ENCODE measurements at places on chromosomes 1 and 21.

GRCh38 chr1:151680826-151681225 lies 35.8 kb downstream of the CELF3 start:
- DNase-seq = no peak

- peak; percentile 43 for DNase-seq
These were observed at the start of gene COL18A1 for GRCh38 chr21:45404730-45405270. TSS of gene COL18A1 (plus strand) at chr21:45405165. CDS start at chr21:45405231, 66 bp downstream.

DNA sequence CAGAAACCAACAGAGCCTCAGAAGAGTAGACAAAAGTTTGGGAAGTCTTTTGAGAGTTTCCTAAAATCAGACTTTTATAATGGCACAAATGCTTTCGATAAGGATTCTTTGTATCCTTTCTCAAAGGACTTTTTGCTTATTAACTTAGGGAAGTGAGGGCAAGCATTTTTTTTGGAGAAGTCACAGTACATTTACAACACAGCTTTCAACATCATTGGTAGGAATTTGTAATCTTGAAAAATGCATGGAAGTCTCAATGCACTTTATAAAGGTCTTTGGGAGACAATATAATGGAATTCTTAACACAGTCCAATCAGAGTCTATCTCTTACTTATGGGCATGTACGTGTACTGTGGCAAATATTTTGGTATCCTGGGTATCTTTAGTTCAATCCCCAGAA lies 325.8 kb upstream of the NR5A2 start:
- DNase-seq = no peak

- DNase-seq = no peak
These were observed 5.6 kb downstream of the KIF17 start for GRCh38 chr1:20712215-20712577.

GRCh38 chr1:13487143-13487868 lies 26.5 kb downstream of the LRRC38 start:
- no peak for DNase-seq

DNA sequence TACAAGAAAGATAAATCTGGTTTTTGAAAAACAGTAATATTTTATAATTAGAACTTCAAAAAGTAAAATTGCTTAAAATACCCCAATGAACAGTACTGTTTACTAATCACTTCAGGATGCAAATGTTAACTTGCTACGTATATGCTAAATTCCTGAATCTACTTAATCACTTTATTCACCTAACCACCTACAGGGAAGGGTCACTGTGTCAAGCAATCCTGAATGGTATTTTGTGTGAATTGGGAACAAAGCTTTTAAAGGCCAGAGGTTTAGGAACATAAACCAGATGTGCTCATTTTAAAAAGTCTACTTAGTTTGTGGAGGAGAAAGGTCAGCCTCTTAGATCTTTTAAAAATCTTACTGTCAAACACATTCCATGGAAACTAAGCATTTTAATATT lies 1143.0 kb upstream of the ADGRL2 start:
- no peak for DNase-seq

- no peak for DNase-seq
These were observed 660 bp upstream of the RD3 start for GRCh38 chr1:211492511-211493132.

DNA sequence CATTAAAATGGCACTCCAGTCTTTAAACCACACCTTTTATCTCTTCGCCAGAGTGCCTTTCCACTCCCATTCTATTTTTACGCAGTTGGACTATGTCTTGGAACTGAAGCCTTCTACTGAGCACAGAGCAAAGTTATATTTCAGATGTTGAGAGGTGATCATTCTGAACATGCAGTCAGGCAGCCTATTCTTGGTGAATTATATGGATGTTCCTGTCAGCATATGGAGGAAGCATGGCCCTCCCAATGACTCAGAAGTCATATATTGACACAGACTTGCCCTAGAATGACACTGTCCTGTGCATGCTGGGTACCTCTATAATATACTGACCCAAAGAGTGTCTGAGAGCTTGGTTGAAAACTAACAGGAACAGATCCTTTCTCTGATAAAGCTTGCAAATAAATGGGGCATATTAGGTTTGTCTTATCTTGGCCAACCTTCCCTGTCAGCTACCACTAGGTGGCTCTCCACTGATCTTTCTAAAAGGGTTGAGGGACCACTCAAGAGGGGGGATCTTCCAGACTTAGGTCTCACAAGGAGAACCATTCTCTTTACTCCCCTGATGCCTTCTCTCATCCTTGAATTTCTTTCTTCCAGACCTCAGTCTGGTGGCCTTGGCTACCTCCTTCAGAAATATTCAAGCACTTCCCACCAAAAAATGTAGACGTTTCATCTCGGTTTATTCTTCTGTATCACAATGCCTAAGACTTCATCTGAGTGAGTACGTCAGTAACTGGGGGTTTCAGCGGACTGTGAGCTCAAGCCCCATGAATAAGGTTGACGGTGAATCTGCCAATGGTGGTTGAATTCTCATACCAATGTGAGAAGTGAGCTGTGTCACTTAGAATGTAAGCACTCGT lies 11.8 kb upstream of the ALG14 start:
- peak; percentile 1 for DNase-seq

DNA sequence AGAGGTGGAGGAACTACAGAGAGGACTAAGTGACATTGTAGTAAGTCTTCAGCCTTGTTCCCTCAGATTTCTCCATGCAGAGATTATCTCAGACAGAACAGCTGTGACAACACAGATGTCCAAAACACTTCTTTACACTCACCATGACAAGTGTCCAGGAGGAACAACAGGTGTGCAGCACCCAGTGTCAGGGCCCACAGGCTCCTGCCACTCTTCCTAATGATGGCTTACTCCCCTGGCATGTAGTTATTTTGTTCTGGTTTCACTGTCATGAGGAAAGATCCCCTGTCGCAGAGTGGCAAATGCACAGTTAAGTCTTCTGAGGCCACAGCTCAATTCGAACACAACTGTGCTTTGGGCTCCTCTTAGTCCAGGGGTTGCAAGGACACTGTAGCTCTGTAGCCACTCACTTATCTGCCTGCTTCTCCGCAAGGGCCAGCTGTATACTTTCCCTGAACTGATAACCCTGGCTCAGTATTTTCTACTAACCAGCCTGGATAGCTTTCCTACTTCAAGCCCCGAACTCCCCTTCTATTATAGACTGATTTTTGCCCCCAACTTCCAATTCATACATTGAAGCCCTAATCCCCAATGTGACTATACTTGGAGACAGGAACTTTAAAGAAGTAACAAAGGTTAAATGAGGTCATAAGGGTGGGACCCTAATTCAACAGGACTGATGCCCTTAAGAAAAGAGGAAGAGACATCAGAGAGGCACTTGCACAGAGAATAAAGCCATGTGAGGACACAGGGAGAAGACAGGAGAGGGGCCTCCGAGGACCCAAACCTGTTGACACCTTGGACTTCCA lies 11.1 kb downstream of the PDZK1 start:
- no peak for DNase-seq

DNA sequence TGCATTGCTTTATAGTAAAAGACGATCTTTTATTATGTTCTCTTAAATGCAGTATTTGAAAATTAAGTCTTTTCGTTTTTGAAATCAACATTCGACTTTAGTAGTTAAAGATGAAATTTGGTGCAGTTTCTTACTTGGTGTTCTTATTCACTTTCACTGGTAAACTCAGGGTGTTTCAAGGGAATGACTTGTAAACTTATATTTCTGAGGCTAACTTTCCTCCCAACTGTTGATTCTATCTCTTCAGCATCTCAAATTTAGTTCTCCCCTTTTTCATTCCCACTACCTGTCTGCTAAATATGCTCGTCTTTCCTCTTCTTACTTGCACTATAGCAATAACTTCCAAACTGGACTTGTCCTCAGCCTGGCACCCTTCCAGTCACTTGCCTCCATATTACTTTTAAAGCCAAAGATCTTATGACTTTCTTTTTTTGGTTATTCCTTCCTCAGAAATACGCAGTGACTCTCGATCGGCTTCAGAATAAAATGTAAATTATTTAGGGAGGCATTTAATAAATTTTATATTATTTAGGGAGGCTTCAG lies 988 bp downstream of the SLC35A3 start:
- no peak for DNase-seq

GRCh38 chr1:217191441-217191840 lies 439.4 kb downstream of the GPATCH2 start:
- no peak for DNase-seq

GRCh38 chr1:80656641-80657040 lies 1144.1 kb upstream of the ADGRL2 start:
- DNase-seq = no peak

DNA sequence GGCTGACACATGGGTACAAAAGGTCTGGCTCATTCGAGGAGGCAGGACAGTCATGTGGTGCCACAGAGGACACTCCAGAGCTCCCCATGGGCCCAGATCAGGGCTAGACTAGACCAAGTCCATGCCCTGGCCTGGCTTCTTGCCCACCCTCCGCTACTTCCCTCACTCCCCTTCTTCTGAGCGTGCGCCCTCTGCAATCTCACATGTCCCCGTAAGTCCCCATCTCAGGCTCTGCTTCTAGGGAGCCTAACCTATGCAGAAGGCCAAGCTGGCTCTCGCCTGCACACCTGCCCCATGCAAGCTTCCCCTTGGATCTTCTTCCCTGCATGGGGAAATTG lies 553.6 kb downstream of the PTPRU start:
- no peak for DNase-seq

DNA sequence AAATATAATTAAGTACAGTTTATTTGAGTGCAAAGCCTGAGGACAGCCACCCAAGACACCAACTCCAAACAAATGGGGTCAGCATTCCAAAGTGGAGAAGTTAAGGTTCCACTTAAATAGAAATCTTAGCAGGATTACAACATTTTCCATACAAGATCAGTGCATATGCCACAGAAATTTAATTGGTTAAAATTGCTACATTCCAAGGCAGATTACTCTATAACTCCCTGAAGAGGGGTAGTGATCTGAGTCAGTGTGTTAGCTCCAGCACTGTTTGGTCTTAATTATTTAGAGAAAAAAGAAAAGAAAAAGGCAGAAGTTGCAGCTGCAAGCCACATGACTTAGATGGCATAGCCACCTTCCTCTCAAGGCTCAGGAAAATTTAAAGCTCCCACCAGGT lies 297.5 kb downstream of the HHIPL2 start:
- DNase-seq = no peak

DNA sequence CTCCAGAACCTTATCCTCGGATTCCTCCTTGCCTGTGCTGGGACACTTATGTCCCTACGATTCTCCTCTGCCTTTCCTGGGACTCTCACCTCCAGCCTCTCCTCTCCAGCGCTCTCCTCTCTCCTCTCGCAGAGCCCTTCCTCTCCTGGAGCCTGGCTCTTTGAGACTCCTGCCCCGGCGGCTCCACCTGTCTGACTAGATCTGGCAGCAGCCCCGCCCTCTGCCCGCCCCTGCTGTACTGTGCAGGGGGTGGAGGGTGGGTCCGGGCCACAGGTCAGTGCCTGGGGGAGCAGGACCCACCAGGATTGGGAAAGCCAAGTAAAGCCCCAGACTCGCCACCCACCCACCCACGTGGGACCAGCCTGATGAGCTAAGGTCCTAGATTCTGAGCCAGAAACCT lies 1.6 kb downstream of the ELOVL1 start:
- no peak for DNase-seq

DNA sequence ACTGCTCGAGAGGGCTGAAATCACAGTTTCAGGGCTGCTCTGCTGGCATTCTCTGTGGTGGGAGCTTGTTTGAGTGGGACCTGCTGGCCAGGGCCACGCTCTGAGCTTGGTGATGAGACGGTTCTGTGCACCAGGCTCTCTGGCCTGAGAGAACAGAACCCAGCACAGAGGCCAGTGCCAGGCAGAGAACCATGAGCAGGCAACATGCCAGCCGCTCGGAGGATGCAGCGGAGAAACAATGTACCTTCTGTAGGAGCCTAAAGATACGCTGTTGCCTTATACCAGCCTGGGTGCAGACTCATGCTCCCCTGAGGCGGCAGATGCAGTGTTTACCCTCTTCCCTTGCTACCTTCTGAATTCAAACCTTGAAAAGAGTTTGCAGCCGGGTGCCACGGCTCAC lies 10.0 kb downstream of the C2CD2 start:
- no peak for DNase-seq

GRCh38 chr1:221774054-221774842 lies 32.4 kb upstream of the DUSP10 start:
- no peak for DNase-seq

- DNase-seq = no peak
These were observed 11.5 kb downstream of the MCOLN2 start for GRCh38 chr1:84985365-84985764.

GRCh38 chr1:246609632-246610031 lies 43.4 kb downstream of the CNST start:
- no peak for DNase-seq

DNA sequence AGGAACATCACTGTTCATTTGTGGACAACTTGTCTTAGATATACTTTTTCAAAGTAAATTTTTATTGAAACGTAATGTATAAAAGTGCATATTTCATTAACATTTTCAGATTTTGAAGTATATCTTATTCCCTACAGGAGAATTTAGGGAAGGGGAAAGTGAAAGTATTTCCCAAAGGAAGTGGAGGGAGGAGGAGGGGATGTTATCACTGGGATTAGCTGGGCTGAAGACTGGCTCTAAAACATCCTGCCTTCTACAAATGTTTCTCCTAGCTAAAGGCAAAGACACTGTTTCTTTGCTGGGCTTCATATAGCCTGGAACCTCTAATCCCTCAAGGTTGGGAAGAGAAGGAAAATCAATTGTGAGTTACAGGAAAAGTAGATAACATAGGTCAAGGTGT lies 7.1 kb upstream of the ZNF697 start:
- no peak for DNase-seq

- DNase-seq = no peak
These were observed 11.9 kb downstream of the XKR8 start for GRCh38 chr1:27971674-27972073.

GRCh38 chr1:97640677-97641076 lies 280.2 kb downstream of the DPYD start:
- DNase-seq = no peak

GRCh38 chr1:64550946-64551605 lies 81.1 kb downstream of the CACHD1 start:
- DNase-seq = no peak

DNA sequence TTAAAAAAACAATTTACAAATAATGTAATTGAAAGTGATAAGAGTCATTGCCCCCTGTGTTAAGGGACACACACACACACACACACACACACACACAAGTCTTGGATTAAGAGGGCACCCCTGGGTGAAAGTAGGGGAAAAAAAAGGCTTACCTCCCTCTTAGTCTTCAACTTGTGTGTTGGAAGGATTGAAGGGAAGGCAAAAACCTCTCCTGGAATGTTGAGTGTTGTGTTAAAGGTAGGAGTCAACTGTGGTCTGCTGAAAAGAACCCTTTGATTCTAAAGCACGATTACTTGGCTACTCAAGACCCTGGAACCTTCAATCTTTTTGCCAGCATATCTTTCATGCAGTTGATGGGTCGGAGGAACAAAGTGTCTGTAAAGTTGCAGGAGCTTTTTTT lies 6.4 kb downstream of the PBX1 start:
- no peak for DNase-seq

- no peak for DNase-seq
These were observed 2.2 kb upstream of the ACTRT2 start for GRCh38 chr1:3019007-3019515.

DNA sequence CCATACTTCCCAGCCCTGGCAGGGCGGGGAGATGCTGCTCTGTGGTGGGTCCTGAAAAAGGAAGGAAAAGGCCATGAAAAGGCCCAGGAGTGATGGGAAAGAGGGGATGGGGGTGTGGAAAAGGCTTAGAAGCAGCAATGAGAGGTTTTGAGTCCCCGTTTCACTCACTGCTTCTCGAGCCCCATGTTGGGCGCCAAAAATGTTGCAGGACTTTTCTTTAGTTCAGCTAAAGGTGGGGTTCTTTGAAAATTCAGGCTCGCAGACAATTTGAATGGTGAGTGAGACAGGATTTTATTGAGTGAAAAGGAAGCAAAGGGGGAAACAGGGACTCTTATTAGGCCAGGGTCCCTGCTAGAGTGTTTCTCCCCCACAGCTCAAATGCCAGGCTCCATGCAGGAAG lies 93.1 kb downstream of the MRPS6 start:
- DNase-seq = no peak
